ENCODE measurements at places on chromosomes 6 and 20.

- DNase-seq: no peak
These were observed 2.5 kb upstream of the LSM14B start for GRCh38 chr20:62119591-62120364.

- DNase-seq: no peak
These were observed 542.0 kb upstream of the RNF217 start for GRCh38 chr6:124420116-124420840.

- DNase-seq: no peak
These were observed 1.4 kb upstream of the MANBAL start for GRCh38 chr20:37288091-37288490.

DNA sequence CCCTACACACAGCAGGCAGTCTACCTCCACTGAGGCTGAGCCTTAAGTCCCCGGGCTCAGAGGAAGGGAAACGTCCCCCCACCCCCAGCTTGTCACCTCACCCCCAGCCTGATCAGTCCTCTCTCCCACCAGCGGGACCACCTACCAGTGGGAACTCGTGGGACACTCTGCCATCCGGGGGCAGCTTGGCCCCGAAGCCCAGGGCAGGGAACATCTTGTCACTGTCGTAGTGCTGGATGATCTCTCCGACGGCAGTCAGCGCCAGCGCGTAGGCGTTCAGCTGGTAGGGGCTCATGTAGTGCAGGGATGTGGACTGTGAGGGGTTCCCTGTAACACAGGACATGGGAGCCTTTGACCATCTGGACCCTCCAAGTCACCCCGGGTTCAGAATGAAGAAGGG, 48.6 kb downstream of the RAB44 start:
- no peak for DNase-seq

Measured in renal cortical epithelial cell (primary cell).